ENCODE measurements at places on chromosomes 16 and 17. TPM values are rescaled to one million over a fixed set of nuclear protein-coding genes. Genes with fewer than 3 reads are reported as not detected.

GRCh38 chr16:11794996-11795886 lies 1.8 kb downstream of the ZC3H7A start:
- peak overlapping the region; percentile 98 for H3K27ac ChIP-seq
- no peaks in the 10 kb centered on the region for H3K27me3 ChIP-seq

The AKAP1 gene
- total RNA-seq: 95.5 TPM

DNA sequence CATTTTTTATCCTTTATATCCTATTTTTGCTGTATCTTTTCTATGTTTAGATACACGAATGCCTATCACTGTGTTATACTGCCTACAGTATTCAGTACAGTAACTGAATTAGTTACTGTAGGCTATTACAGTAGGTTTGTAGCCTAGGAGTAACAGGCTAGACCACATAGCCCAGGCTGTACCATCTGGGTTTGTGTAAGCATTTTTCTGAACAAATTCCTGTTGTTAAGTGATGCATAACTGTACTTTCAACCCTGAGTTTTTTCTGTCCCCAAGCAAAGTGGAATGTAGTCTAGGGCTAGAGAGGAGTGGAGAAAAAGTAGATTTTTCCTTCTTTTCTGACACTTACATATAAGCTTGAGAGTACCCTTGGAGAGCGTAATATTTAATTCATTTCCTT lies 282.1 kb downstream of the HS3ST3B1 start:
- no peaks in the 10 kb centered on the region for H3K4me1 ChIP-seq
- H3K27ac ChIP-seq: no peak overlapping the region
- DNase-seq: no peak
- no peaks in the 10 kb centered on the region for H3K27me3 ChIP-seq
- no peaks in the 10 kb centered on the region for H3K36me3 ChIP-seq
- H3K4me3 ChIP-seq: no peak overlapping the region

- no peaks in the 10 kb centered on the region for H3K27me3 ChIP-seq
- no peaks in the 10 kb centered on the region for H3K36me3 ChIP-seq
- no peak overlapping the region for H3K4me3 ChIP-seq
- peaks cover 4% of the 10 kb centered on the region for H3K4me1 ChIP-seq
Measured at GRCh38 chr17:61307905-61308886, 91.4 kb upstream of the TBX2 start.

The CORO7 gene
- total RNA-seq: 7.0 TPM

The SLC5A10 gene
- not detected for total RNA-seq

DNA sequence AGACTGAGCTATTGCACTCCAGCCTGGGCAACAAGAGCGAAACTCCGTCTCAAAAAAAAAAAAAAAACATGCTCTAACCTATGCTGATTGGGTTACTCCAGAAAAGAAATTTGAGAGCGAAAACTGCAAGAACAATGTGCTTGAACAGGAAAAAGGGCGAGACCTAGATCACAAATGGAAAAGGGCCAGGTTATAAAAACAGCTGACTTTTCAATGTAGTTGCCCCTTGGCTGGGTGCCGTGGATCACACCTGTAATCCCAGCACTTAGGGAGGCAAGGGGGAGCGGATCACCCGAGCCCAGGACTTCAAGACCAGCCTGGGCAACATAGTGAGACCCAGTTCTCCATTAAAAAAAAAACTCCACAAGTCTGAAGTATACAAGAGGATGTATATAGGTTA lies 48.8 kb downstream of the MRM3 start:
- peaks cover 17% of the 10 kb centered on the region for H3K4me1 ChIP-seq
- H3K27ac ChIP-seq: peak overlapping the region; percentile 66
- no peak overlapping the region for H3K4me3 ChIP-seq
- no peaks in the 10 kb centered on the region for H3K36me3 ChIP-seq
- no peaks in the 10 kb centered on the region for H3K27me3 ChIP-seq

The DHRS13 gene
- 1.6 TPM for total RNA-seq

DNA sequence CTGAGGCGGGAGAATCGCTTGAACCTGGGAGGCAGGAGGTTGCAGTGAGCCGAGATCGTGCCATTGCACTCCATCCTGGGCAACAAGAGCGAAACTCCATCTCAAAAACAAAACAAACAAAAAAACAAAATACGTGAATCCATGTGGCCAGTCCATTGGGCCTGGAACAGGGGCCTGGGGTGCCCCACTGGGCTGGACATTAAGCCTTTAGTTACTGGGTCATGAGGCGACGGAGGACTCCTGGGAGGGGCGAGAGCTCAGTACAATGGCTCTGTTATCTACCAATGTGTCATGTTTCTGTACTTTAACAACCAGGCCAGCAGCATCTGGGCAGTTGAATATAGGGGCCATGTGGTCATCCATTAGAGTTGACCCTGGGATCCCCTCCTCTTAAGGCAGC lies 18.9 kb upstream of the CLEC18A start:
- H3K4me1 ChIP-seq: peaks cover 8% of the 10 kb centered on the region
- H3K4me3 ChIP-seq: no peak overlapping the region
- DNase-seq: no peak
- no peaks in the 10 kb centered on the region for H3K27me3 ChIP-seq
- no peaks in the 10 kb centered on the region for H3K36me3 ChIP-seq

The GDPD3 gene
- total RNA-seq: 1.9 TPM

DNA sequence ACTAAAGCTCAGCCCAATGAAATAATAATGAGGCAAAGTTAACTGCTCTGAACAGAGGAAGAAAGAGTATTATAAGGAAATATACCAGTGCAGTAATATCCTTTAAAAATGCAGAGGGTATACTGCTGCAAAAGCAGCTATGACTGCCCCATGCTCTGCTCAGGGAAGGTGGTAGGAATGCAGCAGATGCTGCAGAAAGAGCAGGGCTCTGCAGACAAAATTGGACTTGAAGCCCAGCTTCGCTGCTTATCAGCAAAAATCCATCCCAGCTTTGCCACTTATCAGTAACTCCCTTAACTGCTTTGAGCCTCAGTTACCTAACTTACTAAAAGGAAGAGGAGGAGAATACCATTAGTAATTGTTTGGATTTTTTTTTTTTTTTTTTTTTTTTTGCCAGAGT lies 533.8 kb upstream of the CDH5 start:
- H3K36me3 ChIP-seq: no peaks in the 10 kb centered on the region
- no peak for DNase-seq
- H3K4me1 ChIP-seq: no peaks in the 10 kb centered on the region
- no peaks in the 10 kb centered on the region for H3K27me3 ChIP-seq

DNA sequence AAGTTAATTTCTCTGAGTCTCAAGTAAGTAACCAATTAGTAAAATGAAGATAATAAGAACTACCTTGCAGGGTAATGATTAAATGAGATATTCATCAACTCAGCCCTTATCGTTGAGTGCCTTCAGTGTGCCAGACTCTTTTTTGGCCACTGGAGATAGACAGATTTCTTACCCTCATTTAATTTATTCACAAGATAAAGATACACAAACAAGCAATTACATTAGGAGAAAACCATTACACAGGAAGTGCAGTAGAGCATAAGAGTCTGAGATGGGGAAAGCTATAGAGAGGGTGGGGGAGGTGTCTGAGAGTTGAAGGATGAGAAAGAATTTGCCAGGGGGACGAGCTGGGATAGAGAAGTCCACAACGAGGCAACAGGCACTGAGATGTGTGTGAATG lies 72.5 kb upstream of the BCAR1 start:
- H3K4me1 ChIP-seq: no peaks in the 10 kb centered on the region
- H3K27ac ChIP-seq: no peak overlapping the region
- no peaks in the 10 kb centered on the region for H3K36me3 ChIP-seq

GRCh38 chr17:35725802-35726126 lies 5.7 kb upstream of the RASL10B start:
- H3K4me3 ChIP-seq: no peak overlapping the region
- no peaks in the 10 kb centered on the region for H3K27me3 ChIP-seq
- H3K36me3 ChIP-seq: peaks cover 7% of the 10 kb centered on the region
- no peak for DNase-seq
- H3K4me1 ChIP-seq: peaks cover 8% of the 10 kb centered on the region
- H3K27ac ChIP-seq: no peak overlapping the region

DNA sequence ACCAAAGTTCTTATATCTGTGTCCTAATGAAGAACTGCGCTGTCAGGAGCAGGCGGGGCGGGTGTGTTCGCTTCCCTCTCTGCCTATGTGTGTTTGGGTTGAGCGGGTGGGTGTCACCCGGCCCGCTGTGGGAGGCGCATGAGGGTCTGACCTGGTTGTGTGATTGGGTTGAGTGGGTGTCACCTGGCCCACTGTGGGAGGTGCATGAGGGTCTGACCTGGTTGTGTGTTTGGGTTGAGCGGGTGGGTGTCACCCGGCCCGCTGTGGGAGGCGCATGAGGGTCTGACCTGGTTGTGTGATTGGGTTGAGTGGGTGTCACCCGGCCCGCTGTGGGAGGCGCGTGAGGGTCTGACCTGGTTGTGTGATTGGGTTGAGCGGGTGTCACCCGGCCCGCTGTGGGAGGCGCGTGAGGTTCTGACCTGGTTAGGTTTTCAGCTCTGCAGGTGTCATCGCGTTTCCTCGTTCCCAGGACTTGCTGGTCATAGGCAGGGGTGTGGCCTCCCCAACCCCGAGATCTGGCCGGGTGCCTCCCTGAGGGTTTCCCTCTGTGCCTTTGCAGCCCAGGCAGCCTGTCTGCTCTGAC lies 69.6 kb upstream of the ZNF750 start:
- H3K27ac ChIP-seq: no peak overlapping the region
- H3K4me3 ChIP-seq: no peak overlapping the region
- DNase-seq: no peak
- H3K4me1 ChIP-seq: peaks cover 10% of the 10 kb centered on the region
- H3K27me3 ChIP-seq: no peaks in the 10 kb centered on the region

DNA sequence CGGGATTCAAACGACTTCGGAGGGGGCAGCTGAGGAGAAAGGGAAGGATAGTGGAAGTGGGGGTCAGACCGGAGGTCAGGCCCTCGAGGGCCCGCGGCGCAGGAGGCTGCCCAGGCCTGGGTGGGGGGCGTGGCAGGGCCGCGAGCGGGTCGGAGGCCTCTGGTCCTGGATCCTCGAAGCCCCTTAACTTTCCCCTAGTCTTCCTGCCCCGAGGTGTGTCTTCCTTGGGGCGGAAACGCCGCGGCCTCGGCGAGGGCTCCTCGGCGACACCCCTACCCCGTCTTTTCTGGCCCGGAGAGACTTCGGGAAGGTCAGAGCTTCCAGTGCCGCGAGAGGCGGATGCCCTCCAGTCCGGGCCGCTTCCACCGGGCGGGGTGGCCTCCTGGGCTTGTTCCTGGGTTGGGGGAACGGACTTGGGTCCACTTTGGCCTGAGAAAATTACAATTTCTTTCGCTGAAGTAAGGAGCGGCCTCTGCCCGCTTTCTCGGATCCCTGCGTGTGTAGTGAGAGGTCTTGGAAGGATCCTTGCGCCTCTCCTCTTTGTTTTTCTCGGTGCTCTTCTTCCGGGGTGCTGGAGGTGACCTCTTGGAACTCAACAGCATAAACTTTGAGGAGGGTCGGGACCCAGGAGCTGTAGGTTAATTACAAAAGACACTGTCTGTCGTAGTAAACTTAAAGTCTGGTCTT lies 491 bp downstream of the IST1 start:
- no peaks in the 10 kb centered on the region for H3K27me3 ChIP-seq
- no peaks in the 10 kb centered on the region for H3K36me3 ChIP-seq
- DNase-seq: peak; percentile 50
- H3K4me1 ChIP-seq: peaks cover 33% of the 10 kb centered on the region

DNA sequence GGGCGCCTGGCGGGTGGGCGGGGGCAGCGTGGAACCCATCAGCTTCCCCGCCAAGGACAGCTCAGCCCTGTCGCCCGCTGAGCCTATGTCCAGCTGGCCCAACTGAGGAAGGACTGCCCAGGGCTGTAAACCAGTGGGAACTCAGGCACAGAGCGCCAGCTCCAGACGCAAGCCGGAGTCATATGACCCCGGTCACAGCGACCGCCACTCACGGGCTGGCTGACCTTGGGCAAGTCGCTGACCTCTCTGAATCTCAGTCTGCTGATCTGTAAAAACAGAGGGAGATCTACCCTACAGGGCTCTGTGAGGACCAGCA lies 170.0 kb downstream of the C16orf78 start:
- H3K4me3 ChIP-seq: peak overlapping the region; percentile 28
- H3K36me3 ChIP-seq: no peaks in the 10 kb centered on the region
- DNase-seq: peak; percentile 55
- H3K27ac ChIP-seq: peak overlapping the region; percentile 70
- no peaks in the 10 kb centered on the region for H3K27me3 ChIP-seq
- peaks cover 42% of the 10 kb centered on the region for H3K4me1 ChIP-seq

The FN3K gene
- 15.9 TPM for total RNA-seq

- no peaks in the 10 kb centered on the region for H3K4me1 ChIP-seq
- H3K36me3 ChIP-seq: no peaks in the 10 kb centered on the region
- H3K27ac ChIP-seq: no peak overlapping the region
- no peak overlapping the region for H3K4me3 ChIP-seq
- no peak for DNase-seq
Measured at GRCh38 chr16:65772134-65772732, 594.3 kb upstream of the CDH5 start.

- H3K27me3 ChIP-seq: no peaks in the 10 kb centered on the region
- H3K27ac ChIP-seq: no peak overlapping the region
- H3K4me1 ChIP-seq: peaks cover 5% of the 10 kb centered on the region
- no peak for DNase-seq
- no peak overlapping the region for H3K4me3 ChIP-seq
Measured at GRCh38 chr17:59856859-59857794, 35.6 kb downstream of the TUBD1 start.

The G6PC1 gene
- not detected for total RNA-seq

DNA sequence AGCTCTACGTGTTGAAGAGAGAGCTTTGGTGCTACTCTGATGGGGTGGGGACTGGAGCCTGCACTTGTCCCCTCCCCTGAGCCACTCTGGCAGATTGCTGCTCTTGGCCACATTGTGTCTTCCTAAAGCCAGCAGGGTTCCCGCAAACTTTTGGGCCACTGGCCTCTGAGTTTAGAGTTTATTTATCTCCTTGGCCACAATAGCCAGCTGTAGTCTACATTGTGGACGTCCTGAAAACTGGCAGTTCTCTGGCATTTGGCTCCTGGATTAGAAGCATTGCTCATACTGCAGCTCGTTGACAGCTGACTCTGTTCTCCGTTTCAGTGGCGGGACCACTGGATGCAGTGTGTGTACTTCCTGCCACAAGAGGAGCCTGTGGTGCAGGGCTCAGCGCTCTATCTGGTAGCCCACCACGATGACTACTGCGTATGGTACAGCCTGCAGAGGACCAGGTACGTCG lies 34.6 kb downstream of the PRMT7 start:
- no peaks in the 10 kb centered on the region for H3K27me3 ChIP-seq
- H3K36me3 ChIP-seq: no peaks in the 10 kb centered on the region
- H3K27ac ChIP-seq: peak overlapping the region; percentile 78
- peaks cover 61% of the 10 kb centered on the region for H3K4me1 ChIP-seq
- DNase-seq: peak; percentile 46

DNA sequence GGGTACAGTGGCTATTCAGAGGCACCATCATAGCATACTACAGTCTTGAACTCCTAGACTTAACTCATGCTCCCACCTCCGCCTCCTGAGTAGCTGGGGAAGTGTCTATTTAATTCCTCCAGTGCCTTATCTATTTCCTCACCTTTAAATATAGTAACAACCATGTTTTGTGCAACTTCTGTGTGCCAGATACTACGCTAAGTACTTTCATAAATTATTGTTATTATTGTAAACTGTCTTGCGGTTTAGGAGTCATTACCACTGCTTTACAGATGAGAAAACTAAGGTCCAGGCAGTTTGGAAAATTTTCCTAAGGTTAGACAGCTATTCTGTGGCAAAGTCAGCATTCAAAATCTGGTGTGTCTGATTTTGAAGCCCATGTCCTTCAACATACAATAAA lies 359.1 kb upstream of the XYLT1 start:
- no peaks in the 10 kb centered on the region for H3K36me3 ChIP-seq
- DNase-seq: no peak
- H3K4me3 ChIP-seq: no peak overlapping the region
- no peak overlapping the region for H3K27ac ChIP-seq
- no peaks in the 10 kb centered on the region for H3K4me1 ChIP-seq
- H3K27me3 ChIP-seq: no peaks in the 10 kb centered on the region

GRCh38 chr16:65546353-65546791 lies 424.5 kb upstream of the CDH11 start:
- H3K4me1 ChIP-seq: no peaks in the 10 kb centered on the region
- H3K4me3 ChIP-seq: no peak overlapping the region
- no peaks in the 10 kb centered on the region for H3K27me3 ChIP-seq
- DNase-seq: no peak
